ENCODE measurements at places on chromosomes 2 and 18.

DNA sequence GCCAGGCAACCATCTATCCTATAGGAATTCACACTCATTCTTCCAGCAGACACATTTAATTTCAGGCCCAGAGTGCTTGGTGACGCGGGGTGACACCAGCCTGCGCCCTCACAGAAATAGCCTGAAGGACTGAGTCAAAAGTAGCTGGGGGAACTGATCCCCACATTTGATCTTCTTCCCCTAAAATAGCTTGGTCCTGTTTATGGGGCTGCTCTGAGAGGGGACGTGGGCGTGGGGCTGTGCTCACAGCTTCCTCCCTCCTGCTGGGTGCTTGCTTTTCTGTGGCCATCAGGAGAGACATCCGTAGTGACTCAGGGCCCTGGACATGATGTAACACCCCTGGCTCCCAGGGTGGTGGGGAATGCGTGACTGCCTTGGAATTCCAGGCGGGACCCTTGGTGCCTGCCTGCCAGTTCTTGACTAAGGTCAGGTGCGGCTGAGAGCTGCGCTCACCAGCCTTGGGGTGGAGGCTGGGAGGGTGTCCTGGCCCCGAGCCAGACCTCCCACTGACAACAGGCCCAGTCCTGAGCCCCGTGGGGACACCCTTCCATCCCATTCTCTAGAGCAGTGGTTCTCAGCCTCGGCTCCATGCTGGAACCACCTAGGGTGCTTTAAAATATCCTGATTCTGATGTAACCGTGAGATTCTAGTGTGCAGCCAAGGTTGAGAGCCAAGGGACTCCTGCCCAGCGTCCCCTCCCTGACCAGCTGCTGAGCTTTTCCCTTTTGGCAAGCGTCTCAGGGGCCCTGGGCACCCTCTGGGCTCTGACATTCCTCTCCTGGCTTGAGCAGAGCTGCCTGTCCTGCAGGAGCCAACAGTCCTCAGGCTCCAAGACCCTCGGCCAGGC lies 47.4 kb upstream of the SMAD7 start:
- DNase-seq = no peak

GRCh38 chr2:189137519-189137918 lies 42.0 kb downstream of the COL5A2 start:
- DNase-seq = no peak

DNA sequence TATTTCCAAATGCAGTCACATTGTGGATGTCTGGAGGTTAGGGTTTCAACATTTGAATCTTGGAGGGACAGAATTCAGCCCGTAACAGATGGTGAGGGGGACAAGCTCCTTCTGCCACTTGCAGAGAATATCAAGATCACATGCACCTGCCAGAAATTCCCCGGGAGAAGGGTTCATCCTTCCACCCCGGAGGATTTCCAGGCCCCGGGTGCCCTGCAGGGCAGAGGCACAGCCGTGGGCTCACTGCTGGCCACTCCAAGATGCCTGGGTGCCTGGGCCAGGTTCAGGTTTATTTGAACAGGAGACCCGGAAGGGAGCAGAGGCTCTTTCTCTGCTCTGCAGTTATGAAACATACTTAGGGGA lies 38.2 kb upstream of the MGAT4A start:
- DNase-seq = no peak

DNA sequence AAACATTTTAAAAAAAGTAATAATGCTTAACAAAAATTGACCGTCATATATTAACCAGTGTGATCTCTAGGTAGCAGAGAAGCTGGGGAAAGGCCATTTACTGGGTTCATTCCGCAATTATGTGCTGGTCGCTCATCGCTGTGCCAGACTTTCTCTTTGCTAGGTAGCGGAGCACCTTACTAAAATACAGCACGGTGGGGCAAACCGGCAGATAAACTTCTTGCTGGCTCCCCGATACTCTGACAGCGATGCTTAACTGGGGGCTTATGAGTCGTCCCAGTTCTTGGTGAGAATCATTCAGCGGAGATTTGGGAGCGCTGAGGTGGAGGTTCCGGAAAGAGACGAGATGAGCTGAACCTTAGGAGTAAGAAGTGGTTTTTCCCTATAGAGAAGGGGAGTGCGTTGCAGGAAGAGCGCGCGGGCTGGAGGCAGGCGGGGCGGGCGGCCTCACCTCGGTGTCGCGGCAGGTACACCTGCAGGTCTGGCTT lies 605 bp downstream of the C2orf68 start:
- DNase-seq = no peak

GRCh38 chr2:9441556-9441955 lies 18.1 kb downstream of the CPSF3 start:
- DNase-seq = no peak

DNA sequence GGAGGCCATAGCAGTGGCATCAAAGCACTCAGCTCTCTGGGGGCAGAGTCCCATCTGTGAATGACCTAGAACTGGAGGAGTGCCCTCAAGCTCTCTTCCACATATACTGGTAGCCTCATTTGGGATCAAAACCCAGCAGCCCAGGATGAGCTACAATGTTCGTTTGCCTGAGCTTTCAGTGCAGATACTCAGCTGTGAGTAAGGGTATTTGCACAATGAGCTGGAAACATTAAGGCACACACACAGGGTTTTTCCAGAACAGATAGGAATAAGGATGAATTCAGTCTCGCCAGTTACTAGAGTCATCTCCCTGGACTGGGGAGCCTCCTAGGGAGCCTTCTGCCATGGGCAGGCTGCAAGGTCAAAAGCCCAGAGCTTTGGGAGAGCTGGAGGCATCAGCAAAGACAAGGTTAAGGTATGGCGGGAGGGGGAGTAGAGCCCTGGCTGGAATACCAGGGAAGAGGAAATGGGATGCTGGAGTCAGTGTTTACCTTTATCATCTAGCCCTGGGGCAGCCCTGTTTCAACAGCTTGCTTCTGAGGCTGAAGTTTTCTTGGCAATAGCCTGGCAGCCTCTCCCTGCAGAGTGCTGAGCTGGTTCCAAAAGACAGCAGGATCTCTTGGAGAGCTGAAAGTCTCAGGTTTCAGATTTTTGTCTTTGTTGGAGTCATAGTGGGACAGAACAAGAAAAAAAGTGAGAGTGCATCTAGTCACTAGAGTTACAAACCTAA lies 187.7 kb downstream of the LOXHD1 start:
- no peak for DNase-seq

DNA sequence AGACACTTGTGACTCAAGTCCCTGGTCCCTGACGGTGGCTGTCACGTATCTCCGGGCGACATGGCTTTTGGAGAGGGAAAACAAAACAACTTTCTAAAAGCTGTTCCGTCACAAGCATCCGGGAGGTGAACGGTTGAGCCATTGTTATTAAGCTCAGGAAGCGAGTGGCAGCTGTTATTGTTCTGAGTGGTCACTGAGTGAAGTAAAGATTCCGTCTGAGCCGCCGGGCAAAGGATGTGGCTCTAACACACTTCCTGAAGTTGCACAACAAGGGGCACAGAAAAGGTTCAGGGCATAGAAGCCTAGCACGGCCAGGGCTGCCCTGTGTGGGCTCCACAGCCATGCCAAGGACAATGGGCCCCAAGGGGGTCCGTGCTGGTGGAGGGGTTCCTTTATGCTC lies 24.3 kb downstream of the INPP5D start:
- DNase-seq = no peak

DNA sequence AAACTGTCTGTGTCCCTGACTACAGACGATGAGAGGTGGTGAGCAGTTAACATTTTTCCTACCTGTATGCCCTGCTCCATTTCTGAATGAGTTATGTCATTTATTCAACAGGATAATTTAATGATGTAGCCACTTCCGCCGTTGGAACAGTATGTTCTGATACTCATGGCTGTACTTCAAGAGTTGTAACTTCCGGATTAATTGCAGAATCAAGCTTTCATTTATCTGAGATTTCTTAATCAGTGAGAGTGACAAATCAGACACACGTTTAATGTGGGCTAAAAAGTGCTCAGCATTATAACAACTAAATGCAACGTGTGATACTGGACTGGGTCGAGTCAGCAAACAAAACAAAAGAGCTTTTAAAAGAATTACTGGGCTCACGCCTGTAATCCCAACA lies 107.7 kb downstream of the KCTD1 start:
- DNase-seq = no peak

DNA sequence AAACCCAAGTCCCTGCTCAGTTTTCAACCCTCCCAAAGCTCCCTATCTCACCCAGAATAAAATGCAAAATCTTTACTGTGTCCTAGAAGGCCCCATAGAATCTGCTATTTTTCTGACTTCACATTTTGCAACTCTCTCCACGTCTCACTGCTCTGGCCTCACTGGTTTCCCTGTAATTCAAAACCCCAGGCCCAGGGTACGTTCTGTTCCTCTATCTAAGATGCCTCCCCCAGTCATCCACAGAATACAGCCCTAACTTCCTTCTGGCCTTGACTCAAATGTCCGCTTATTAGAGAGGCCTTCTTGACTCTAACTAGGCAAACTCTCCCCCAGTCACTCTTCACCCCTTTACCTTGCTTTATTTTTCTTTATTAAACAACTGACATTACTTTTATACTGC lies 42.0 kb downstream of the FAM161A start:
- DNase-seq = no peak

DNA sequence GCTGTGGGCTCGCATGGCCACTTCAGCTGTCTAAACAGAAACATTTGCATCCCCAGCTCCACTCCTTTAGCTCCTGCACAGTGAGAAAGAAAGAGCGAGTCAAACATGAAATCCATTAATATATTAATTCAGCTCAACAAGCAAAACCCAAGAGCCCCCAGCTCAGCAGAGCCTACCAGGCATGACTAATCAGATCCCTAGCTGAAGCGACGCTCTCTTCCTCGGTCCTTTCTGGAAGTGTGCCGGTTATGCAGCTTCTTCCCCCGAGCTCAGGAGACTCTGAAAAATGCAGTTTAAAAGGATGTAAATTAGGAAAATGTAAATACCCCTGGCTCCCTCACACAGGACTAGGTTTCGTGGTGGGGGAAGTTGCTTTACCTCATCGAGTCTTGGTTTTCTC lies 221.5 kb downstream of the ANKRD30B start:
- DNase-seq = no peak

DNA sequence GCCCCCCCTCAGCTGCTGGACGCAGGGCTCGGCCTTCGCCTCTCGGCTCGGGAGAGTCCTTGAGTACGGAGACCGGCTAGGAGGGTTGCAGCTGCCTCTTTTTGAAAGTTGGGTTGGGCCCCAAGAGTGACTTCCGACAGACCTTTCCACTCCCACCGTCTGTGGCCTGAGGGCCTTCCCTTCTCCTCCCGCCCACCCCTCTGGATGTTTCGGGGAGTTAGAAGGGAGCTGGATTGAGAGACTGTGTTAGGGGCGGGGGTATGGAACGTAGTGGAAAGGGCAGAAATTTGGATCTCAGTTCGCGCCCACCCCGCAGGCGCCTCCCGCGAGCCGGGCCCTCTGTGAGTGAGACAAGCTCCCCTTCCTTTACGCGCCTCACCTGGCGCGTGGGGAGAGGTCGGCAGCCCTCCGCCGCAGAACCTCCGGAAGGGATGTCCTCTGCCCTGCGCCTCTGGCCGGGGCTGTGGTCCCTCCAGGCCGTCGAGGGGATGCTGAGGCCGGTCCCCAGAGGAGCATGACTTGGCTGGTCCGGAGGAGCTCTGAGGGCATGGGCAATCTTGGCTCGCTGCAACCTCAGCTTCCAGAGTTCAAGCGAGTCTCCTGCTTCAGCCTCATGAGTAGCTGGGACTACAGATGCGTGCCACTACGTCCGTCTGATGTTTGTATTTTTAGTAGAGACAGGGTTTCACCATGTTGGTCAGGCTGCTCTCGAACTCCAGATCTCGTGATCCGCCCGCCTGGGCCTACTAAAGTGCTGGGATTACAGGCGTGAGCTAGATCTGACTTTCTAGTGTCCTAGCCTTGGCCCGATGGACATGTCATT lies 15.9 kb downstream of the C2orf74 start:
- DNase-seq = no peak

- no peak for DNase-seq
Measured at GRCh38 chr18:50117863-50118262, 77.1 kb downstream of the MYO5B start.

- no peak for DNase-seq
Measured at GRCh38 chr2:28779001-28779400, 27.4 kb downstream of the PPP1CB start.

DNA sequence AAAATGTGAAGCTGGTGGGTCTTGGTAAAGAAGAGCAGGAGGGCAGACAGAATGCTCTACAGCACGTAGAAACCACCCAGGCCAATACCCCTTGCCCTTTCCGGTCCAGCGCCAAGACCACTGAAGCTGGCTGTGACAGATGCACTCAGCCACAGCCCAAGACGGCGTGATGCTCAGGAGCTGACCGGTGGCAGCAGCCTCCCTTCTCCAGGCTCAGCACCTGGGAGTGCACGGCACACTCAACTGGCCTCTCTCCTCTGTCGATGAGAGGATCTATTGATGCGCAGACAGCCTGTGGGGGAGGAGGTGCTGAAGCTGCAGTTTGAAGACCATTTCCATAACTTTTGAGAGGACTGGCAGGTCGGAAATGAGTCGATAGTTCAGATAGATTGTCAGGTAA lies 141.0 kb upstream of the MYT1L start:
- no peak for DNase-seq

Data from stimulated activated CD4-positive, alpha-beta T cell treated with anti-CD3 and anti-CD28 coated beads, TNF-alpha, amount 100 ng/mL, for 1 hour (primary cell).